EL (cell line): ENCODE measurements at places on chromosomes 3 and 15.

GRCh38 chr3:9214599-9214998 is 34.8 kb downstream of the SRGAP3 start:
- DNase-seq = peak; percentile 54

DNA sequence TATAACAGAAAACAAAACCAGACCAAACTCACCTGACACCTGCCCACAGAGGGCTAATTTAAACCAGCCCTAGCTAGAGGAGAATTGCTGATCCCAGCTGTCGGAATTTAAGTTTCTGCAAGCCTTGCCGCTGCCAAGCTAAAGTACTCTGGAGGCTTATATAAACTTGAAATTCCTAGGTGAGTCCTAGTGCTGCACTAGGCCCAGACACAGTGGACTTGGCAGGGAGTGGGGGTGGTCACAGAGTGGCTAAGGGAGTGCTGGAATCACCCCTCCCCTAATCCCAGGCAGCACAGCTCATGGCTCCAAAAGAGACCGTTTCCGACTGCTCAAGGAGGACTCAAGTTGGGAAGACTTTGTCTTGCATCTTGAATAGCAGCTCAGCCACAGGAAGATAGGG is 17.6 kb downstream of the TMCO5A start:
- no peak for DNase-seq

DNA sequence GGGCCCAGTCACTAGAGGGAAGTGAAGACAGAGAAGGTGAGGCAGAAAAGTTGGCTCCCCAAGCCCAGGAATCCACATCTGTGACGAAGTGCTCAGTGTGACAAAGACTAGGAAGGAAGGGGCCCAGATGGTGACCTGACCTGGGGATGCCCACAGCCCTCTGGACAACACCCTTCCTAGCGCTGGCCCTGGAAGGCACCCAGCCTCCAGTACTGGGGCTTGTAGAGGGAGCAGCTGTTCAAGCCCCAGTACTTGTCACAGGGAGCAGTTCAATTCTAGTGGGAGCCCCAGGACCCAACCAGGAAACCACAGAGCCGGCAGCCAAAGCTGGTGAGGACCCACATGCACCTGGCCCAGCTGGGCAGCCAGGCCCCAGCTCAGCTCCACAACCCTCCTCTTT is 190.8 kb downstream of the XXYLT1 start:
- no peak for DNase-seq

- no peak for DNase-seq
Measured at GRCh38 chr3:48982016-48982415, 8.0 kb upstream of the P4HTM start.

DNA sequence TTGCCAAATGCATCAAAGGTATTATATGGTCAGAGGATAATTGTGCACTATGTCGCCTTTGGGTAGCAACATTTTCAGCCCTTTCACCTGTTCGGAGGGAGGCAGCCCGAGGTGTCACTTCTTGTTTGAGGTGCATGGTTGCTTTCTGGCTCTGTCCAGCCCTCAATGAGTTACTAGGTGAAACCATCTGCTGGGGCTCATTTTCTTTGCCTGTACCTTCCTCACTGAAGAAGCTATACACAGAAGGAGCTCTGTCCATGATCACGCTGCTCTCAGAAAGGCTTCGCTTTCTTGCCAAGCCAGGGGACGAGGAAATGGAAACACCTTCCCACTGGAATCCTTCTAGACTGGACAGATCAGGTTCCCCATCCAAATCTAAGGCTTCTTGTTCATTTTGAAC is 42.7 kb downstream of the ZNF106 start:
- no peak for DNase-seq

- no peak for DNase-seq
Measured at GRCh38 chr3:97712919-97713318, 51.6 kb upstream of the ARL6 start.

GRCh38 chr3:76015496-76015895 is 230.1 kb upstream of the ZNF717 start:
- DNase-seq = no peak

- no peak for DNase-seq
Measured at GRCh38 chr3:177606891-177607290, 409.6 kb upstream of the TBL1XR1 start.

DNA sequence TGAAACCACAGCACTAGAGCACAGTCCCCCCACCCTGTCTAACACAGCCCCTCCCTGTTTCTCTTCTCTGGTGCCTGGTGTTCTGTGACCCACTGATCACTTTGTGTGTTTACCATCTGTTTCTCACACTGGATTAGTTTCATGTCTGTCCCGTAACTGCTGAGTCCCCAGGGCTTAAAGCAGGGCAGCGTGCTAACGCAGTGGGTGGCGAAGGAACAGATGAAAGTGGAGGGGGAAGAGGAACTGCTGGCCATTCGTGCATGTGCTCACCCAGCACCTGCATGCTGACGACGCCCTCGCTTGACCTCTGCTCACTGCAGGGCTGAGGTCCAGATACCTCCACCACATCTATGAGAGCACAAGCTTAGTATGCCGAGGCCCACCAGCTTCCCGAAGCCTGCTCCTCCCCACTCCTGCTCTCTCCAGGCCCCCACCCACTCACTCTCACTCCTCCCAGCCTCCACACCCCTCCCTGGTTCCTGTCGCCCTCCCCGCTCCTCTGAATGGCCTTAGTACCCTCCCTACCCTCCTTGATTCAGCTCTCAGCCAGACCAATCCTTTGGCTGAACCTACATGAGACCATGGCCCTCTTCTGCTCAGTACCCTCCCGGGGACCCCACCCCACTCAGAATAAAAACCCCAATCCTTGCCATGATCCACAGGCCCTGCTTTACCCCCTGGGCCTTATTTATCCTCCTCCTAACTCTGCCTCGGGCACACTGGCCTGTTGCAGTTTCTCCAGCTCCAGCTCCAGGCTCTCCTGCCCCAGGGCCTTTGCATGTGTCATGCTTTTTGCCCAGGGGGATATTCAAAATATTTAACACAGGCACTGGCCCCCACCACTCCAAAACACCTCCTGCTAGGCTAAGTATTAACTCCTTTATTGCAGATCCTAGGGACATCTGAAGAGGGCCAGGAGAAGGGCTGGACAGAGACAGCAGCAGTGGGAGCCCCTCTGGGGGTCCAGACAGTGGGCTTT is 15.1 kb upstream of the IQSEC1 start:
- no peak for DNase-seq

- DNase-seq = no peak
Measured at GRCh38 chr3:42980209-42980608, 1.1 kb downstream of the GASK1A start.

- no peak for DNase-seq
Measured at GRCh38 chr15:92468991-92469390, 75.3 kb downstream of the ST8SIA2 start.

DNA sequence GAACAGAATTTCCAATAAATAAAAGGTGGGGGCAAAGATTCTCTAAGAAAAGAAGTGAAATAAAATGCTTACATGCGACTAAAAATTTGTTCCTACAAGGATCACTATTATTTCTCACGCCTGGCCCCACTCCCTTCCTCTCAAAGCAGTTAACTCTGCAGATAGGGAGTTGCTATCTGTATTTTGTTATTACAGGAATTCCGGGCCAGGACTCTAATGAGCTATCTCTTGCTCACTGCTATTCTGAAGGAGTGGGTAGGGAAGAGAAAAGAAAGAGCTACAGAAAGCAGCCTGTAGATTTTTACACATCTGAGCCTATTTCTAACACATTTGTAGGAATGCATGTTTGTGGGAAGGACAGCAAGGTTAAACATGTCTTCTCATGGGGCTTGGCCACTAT is 140.4 kb downstream of the PCCB start:
- DNase-seq = no peak

GRCh38 chr3:13135811-13136321 is 62.6 kb upstream of the IQSEC1 start:
- DNase-seq = no peak

DNA sequence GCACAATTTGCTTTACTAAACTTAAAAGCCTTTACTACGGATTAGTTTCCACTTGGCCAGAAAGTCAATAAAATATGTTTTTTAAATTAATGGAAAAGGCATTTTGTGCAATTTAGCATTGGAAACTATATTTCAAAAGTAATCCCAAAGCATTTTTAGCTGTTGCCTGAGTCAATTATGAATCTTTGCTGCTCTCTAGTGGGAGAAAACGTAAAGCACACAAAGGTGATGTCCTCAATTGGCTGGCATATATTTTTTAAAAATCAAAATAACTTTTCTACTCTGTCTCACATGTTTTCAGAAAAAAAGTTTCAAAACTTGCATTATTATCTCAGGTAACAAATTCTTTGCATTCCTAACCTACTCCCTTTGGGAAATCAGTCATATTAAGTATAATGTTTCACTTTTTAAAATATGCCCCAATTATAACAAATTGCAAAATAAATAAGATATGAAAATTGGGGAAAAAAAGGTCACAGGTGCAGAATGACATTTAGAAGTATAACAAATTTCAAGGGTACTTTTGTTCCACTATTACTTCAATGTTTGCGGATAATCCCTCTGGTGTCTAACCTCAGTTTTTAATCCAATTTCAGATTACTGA is 47.2 kb upstream of the TEX55 start:
- DNase-seq = peak; percentile 37

DNA sequence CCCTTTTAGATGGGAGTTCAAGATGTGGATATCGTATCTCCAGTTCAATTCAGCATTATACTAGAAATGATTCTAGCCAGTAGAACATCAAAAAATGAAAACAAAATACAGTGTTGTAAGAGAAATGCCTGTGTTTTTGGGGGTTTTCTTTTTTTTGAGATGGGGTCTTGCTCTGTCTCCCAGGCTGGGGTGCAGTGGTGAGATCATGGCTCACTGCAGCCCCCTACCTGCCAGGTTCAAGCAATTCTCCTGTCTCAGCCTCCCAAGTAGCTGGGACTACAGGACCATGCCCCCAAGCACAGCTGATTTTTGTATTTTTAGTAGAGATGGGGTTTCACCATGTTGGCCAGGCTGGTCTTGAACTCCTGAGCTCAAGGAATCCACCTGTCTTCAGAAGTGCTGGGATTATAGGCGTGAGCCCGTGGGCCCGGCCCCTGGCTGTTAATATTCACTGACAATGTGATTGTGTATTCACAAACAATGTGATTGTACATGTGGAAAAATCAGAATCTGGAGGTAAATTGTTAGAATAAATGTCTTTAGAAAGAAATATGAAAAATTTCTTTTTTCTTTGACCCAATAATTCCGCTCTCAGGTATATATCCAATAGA is 59.0 kb downstream of the ARIH1 start:
- DNase-seq = no peak

GRCh38 chr15:78054518-78054917 is 23.0 kb downstream of the TBC1D2B start:
- DNase-seq = no peak

DNA sequence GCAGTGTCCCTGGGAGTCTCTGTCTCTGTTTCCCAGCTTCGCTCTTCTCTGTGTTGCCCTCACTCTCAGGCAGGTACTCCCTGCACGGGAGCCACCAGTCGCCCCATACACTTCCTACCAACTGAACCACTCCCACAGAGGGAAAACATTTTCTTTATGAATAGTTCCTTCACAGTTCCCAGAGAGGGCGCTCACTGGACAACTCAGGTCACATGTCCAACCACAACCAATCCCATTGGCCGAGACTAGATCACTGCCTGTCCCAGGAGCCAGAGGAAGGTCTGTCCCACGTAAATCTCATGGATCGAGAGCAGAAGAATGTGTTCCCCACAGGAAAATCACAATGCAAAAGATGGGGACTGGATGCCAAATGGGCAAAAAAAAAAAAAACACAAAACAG is 26.1 kb downstream of the GRK7 start:
- DNase-seq = no peak

- DNase-seq = no peak
Measured at GRCh38 chr3:52063026-52063723, 6.8 kb upstream of the DUSP7 start.

- DNase-seq = no peak
Measured at GRCh38 chr3:31880020-31880419, 101.0 kb downstream of the OSBPL10 start.

GRCh38 chr3:78697426-78697825 is 1070.4 kb downstream of the ROBO1 start:
- no peak for DNase-seq

GRCh38 chr15:93268066-93268465 is 179.1 kb upstream of the RGMA start:
- no peak for DNase-seq

GRCh38 chr3:47601281-47601680 is 22.6 kb upstream of the CSPG5 start:
- DNase-seq = no peak

DNA sequence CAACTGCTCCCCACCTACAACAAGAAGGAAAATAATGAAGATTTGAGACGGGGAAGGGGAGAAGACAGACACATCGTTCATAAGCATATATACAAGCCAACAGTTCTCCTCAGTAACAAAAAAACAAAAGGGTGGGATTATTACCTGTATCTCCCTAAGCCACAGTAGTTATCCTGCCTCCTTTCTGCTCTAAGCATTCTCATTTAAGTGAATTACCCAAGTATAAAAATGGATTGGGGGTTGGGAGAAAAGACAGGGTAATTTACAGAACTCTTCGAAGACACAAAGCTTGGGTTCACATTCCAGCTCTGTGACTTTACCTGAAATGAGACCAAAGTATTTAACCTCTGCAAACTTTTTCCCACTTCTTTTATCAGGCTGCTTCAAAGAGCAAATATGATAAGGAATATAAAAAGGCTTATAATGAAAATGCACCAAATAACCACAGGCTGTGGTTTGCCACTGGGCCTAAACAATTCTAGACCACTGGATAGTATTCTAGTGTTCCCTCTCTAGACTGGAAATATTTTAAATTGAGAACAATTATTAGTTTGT is 64.4 kb downstream of the UACA start:
- no peak for DNase-seq

DNA sequence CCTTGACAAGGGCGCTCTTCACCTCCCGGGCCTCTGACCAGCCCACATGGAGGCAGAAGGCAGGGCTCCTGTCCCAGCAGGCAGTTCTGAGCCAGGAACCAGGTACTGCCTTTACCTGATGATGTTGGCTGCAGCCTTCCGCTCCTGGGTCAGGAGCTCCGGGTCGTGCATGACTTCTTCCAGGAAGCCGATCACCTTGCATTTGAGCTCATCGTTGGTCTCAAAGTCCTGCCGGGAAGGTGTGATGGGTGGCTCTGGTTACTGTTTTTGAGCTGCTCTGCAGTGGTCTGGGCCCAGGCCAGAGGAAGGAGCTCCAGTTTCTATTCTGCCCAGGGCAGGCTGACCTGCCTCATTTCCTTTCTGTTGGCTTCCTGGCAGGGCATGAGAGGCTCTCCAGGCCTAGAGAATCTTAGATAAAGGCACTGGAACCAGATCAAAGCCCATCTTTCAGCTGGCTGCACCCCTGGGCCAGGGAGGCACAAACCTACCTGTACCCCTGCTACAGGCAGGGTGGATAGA is 53.2 kb upstream of the CTSH start:
- DNase-seq = no peak
